Activated CD4-positive, alpha-beta memory T cell treated with anti-CD3 and anti-CD28 coated beads for 36 hours (primary cell): ENCODE measurements at places on chromosomes 4 and X. TPM values are rescaled to one million over a fixed set of nuclear protein-coding genes. Genes with fewer than 3 reads are reported as not detected.

DNA sequence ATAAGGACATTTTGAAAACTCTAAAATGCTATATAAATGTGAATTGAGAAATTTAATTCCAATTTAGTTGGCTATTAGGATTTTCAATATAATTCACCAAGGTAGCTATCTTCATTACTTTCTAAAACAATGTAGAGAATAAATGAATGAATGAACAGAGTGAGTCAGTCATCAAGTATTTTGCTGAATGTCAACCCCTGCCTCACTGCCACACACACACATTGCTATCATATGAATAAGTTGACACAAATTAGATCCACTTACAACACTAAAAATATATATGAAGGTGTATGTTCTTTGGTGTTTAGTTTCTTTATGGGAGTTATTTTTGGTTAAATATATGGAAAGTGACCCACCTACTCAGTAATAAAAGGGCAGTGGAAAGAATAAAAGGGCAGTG lies 141.4 kb upstream of the SMIM10 start:
- no peak for DNase-seq

Gene SPANXD
- total RNA-seq = not detected

DNA sequence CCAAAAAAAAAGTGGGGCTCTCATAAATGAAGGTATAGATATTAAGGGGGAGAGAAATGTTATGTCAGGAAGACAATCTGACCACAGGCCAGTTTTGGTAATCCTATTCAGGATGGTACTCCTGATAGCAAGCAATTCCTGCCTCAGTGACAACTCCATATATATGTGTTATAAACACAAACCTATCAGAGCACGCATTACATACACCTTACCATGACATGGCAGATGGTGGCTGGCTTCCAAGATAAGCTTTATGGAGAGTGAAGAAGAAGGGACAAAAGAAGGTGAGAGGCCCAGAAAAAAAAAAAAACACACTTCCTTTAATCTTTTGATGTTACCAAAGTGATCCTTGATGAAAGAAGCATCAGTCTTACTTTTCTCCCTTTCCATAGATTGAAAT lies 29.5 kb upstream of the KDR start:
- DNase-seq = no peak

GRCh38 chr4:142168181-142168580 lies 531.8 kb downstream of the IL15 start:
- no peak for DNase-seq

Gene TAF9B
- 23.0 TPM for total RNA-seq

DNA sequence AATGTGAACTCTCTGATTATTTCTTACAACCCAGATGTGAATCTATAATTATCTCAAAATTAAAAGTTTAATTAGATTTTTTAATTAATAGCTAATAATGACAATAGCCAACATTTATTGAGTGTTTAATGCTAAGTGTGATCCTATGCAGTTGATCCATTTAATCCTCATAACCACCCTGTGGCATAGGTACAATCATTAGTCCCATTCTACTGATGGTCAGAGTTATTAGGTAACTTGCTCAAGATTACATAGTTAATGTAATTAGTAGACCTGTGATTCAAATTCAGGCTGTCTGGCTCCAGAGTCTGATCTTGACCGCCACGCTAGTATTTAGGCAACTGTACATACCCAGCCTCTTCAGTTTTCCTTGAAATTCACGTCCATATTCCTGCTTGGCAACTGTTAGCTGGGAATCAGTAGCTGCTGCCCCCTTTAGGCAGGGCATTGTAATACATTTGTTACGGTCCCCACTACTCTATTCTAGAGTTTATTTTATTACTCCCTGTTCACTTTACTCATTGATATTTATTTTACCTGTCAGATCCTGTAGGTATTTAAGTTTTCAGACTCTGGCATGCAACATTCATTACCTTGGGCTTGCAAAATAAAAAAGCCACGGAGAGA lies 20.6 kb upstream of the TEC start:
- DNase-seq = peak; percentile 23

Gene SLC10A4
- total RNA-seq = not detected
